ENCODE measurements at places on chromosomes 1 and 21. TPM values are rescaled to one million over a fixed set of nuclear protein-coding genes. Genes with fewer than 3 reads are reported as not detected.

The HFM1 gene
- total RNA-seq = not detected

GRCh38 chr1:3607703-3608065, 3.6 kb downstream of the MEGF6 start:
- no peak overlapping the region for H3K27ac ChIP-seq
- H3K4me1 ChIP-seq = no peaks in the 10 kb centered on the region
- DNase-seq = no peak

DNA sequence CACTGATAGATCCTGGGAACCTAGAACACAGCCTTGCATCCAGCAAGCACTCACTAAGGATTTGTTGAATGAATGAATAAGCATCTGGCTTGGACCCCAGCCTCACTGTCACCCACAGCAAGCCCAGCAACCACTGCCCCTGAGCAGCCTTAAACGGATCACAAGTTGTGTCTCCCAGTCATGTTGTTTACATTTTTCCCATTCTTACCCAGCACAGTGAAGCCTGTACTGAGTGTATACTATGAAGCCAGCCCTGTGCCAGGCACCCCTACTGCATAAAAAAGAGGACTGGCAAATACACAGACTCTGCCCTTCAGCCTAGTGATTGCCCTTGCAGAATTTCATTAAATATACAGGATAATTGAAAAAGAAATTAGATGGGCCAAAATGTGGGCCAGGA, 30.2 kb downstream of the RRAGC start:
- H3K4me3 ChIP-seq = no peak overlapping the region
- H3K36me3 ChIP-seq = no peaks in the 10 kb centered on the region
- peaks cover 25% of the 10 kb centered on the region for H3K27me3 ChIP-seq

DNA sequence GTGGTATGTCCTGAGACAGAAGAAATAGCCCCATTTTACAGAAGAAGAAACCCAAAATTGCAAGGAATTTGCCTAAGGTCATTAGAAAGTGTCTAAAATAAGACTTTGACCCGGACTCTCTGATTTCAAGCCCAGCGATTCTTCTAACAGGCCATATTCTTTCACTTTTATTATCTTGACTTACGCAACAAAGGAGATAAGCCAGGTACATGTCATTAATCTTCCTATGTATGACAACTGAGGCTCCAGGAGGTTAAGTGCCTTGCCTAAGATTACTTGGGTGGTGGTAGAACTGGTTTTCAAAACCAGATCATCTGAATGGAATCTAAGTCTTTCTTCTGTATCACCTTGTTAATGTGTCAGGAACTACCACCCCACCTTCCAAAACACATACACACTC, 124.3 kb downstream of the PBX1 start:
- no peaks in the 10 kb centered on the region for H3K36me3 ChIP-seq
- no peak overlapping the region for H3K27ac ChIP-seq
- no peaks in the 10 kb centered on the region for H3K4me1 ChIP-seq
- no peak overlapping the region for H3K4me3 ChIP-seq
- no peak for DNase-seq

The TMEM269 gene
- total RNA-seq = 0.88 TPM

GRCh38 chr1:21027805-21028204, 148.9 kb downstream of the EIF4G3 start:
- no peaks in the 10 kb centered on the region for H3K27me3 ChIP-seq
- H3K27ac ChIP-seq = no peak overlapping the region
- no peak overlapping the region for H3K4me3 ChIP-seq
- H3K36me3 ChIP-seq = no peaks in the 10 kb centered on the region

- no peak overlapping the region for H3K27ac ChIP-seq
- H3K27me3 ChIP-seq = no peaks in the 10 kb centered on the region
- peaks cover 29% of the 10 kb centered on the region for H3K4me1 ChIP-seq
- no peak overlapping the region for H3K4me3 ChIP-seq
- DNase-seq = no peak
These were observed 10.7 kb downstream of the LRRC47 start for GRCh38 chr1:3785456-3786157.

DNA sequence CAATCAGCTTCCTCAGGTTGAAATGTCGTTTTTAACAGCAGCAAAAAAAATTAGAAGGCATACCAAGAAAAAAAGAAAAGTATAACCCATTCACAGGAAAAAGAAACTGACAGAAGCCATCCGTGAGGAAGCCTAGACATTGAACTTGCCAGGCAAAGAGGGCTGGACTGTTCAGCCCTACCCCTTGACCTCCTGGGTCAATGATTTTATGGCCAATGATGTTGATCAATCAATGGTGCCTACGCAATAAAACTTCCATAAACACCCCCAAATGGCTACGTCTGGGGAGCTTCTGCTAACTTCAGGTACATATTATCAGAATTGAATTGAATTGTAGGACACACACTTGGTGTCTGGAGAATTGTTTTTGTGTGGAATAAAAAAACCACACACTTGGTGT, 4.8 kb upstream of the PSEN2 start:
- no peaks in the 10 kb centered on the region for H3K36me3 ChIP-seq
- no peak for DNase-seq
- no peak overlapping the region for H3K27ac ChIP-seq
- peaks cover 4% of the 10 kb centered on the region for H3K4me1 ChIP-seq
- H3K4me3 ChIP-seq = no peak overlapping the region

DNA sequence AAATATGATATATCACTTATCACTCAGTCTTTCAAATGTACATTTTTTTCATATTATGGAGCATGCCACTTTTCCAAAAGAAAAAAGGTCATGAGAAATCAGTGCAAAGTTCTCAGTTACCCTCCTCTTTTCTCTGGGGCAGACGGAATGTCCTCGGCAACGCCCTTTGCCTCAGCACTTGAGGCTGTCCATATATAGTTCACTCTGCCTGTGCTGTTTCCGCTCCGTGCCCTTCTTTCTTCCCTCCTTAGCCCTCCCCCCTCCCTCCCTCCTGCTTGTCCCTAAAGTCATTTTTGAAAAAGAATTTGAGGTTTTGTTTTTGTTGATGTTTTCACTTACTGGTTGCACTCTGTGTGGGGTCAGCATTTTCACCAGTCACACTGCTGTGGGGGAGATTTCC, 5.4 kb downstream of the BARHL2 start:
- H3K27ac ChIP-seq = no peak overlapping the region
- H3K36me3 ChIP-seq = no peaks in the 10 kb centered on the region
- no peak for DNase-seq
- no peak overlapping the region for H3K4me3 ChIP-seq

- no peaks in the 10 kb centered on the region for H3K36me3 ChIP-seq
- no peak for DNase-seq
- H3K4me1 ChIP-seq = no peaks in the 10 kb centered on the region
- H3K27ac ChIP-seq = no peak overlapping the region
These were observed 331.3 kb upstream of the PROX1 start for GRCh38 chr1:213656503-213656902.

DNA sequence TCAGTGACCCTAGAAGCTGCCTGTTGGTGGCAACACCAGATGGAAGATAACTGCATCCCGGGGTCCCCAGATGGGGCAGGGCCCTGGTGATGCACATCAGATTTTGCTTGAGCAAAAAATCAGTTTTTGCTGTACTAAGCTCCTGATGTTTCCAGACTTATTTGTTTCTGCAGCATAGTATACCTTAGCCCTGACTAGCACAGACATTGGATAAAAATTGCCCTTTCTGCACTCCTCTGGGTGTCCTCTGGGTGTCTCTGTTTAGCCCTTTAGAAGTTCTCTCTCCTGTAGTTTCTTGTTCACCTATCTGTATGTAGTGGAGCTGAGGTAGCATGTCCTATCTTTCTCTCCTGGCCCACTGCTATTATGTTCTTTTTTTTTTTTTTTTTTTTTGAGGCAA, 30.3 kb upstream of the PLA2G2C start:
- H3K4me1 ChIP-seq = no peaks in the 10 kb centered on the region
- DNase-seq = no peak
- H3K36me3 ChIP-seq = no peaks in the 10 kb centered on the region

GRCh38 chr1:21955501-21956281, 18.6 kb upstream of the HSPG2 start:
- peaks cover 19% of the 10 kb centered on the region for H3K27me3 ChIP-seq
- DNase-seq = no peak
- peaks cover 37% of the 10 kb centered on the region for H3K4me1 ChIP-seq
- H3K36me3 ChIP-seq = no peaks in the 10 kb centered on the region

GRCh38 chr1:18989176-18989799, 32.8 kb upstream of the IFFO2 start:
- H3K4me1 ChIP-seq = no peaks in the 10 kb centered on the region
- H3K4me3 ChIP-seq = no peak overlapping the region
- no peak for DNase-seq
- H3K27me3 ChIP-seq = peaks cover 2% of the 10 kb centered on the region
- H3K27ac ChIP-seq = no peak overlapping the region

GRCh38 chr1:60971330-60971729, 111.0 kb upstream of the NFIA start:
- no peaks in the 10 kb centered on the region for H3K36me3 ChIP-seq
- no peak overlapping the region for H3K4me3 ChIP-seq
- H3K4me1 ChIP-seq = no peaks in the 10 kb centered on the region
- no peak for DNase-seq
- H3K27me3 ChIP-seq = no peaks in the 10 kb centered on the region

DNA sequence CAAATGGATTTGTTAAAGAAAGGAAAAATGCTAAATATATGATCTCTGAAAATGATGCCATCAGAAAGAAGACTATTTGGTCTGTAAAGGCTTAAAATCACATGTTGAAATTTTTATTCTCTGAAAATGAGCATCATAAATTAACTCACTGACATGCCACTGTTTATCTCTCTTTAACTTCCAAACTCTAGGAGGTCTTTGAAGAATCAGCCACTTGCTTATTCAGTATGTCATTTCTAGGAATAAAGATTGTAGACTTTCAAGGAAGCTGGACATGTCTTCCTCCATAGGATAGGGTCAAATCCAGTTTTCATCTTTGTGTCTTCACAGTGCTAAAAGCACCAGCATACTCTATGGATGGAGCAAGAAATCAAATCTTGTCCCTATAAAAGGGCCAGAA, 147.6 kb downstream of the FMN2 start:
- H3K36me3 ChIP-seq = no peaks in the 10 kb centered on the region
- no peak overlapping the region for H3K27ac ChIP-seq
- no peak overlapping the region for H3K4me3 ChIP-seq

GRCh38 chr21:42021371-42022090, 11.4 kb upstream of the ZBTB21 start:
- H3K4me1 ChIP-seq = no peaks in the 10 kb centered on the region
- no peak overlapping the region for H3K27ac ChIP-seq
- no peak overlapping the region for H3K4me3 ChIP-seq
- DNase-seq = no peak
- peaks cover 35% of the 10 kb centered on the region for H3K27me3 ChIP-seq
- H3K36me3 ChIP-seq = no peaks in the 10 kb centered on the region

DNA sequence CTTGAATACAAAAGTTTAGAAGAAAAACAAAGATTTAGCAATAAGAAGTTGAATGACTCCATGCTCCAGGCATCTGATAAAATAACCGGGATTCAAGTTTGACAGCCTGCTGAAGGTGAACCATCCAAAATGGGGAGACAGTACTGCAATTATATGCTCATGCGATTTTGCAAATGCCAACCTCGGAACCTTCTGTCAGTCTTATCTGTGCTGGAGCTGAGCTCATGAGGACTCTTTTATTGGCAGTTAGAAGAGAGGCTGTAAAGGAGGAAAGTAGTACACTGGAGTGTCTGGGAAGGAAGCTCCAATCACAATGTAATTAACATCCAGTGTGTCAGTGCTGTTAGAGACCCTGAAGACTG, 170.0 kb downstream of the GALNT2 start:
- H3K27ac ChIP-seq = no peak overlapping the region
- H3K27me3 ChIP-seq = no peaks in the 10 kb centered on the region
- H3K4me3 ChIP-seq = no peak overlapping the region

DNA sequence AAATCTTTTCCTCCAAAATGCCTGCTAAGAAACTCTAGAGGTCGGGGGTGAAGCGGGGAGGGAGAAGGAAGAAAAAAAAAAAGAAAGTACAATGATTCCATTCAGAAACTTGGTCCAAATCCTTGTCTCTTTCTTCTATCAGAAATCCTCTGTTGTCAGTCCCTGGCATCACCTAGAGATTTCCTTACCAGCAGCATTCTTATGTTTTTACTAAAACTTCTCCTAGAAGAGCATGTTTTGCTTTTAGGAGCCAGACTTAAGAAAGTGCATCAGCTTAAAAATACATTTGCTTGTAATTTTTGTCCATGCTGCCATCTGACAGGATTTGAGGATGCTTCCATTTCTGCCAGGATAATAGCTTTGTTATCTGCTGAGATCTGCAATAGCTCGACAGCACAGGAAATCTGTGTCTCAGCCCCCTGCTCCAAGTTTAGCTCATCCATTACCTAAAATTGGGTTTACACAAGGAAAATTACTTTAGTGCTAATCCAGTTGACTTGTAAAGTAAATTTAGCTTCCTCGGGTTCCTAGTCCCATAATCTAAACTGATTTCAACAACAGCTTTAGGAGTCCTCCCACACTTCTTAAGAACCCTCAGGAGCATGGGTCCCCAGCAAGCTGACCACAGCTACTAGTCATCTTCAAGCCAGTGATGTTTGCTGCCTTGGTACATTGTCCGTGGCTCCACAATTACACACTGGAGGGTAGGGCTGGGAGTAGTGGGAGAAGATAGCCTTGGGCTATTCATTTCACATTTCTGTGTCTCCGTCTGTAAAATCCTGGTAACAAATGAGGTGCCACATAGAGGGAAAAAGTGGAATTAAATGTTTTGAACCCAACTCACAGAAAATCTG, 92.3 kb upstream of the UBE2U start:
- H3K4me1 ChIP-seq = no peaks in the 10 kb centered on the region
- H3K27ac ChIP-seq = no peak overlapping the region
- H3K27me3 ChIP-seq = no peaks in the 10 kb centered on the region
- H3K4me3 ChIP-seq = no peak overlapping the region

GRCh38 chr1:229024528-229025130, 246.3 kb upstream of the RAB4A start:
- no peaks in the 10 kb centered on the region for H3K36me3 ChIP-seq
- H3K27ac ChIP-seq = no peak overlapping the region
- H3K4me3 ChIP-seq = no peak overlapping the region
- peaks cover 4% of the 10 kb centered on the region for H3K27me3 ChIP-seq
- H3K4me1 ChIP-seq = peaks cover 24% of the 10 kb centered on the region

The GNAT2 gene
- not detected for total RNA-seq

The FOXD2 gene
- 0.57 TPM for total RNA-seq

The IRF6 gene
- 2.6 TPM for total RNA-seq

DNA sequence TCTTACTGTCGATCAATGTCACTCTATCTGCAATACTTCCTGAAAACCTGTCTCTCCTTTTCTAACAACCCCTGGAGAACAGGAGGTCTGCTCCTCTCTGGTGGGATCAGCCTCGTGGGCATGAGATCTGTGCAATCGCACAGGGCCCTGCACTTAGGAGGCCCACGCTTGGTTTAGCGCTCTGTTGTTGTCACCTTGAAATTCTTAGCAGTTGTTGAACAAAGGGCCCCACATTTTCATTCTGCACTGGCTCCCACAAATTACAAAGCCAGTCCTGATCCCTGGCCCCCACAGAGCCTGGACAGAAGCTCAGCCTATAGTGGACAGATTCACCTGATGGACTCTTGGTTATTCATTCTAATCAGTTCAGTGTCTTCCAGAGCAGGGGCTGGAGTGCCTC, 18.6 kb downstream of the SPOCD1 start:
- H3K27ac ChIP-seq = no peak overlapping the region
- DNase-seq = no peak
- no peak overlapping the region for H3K4me3 ChIP-seq
- H3K4me1 ChIP-seq = no peaks in the 10 kb centered on the region

The BPNT1 gene
- 16.8 TPM for total RNA-seq

The PGLYRP4 gene
- not detected for total RNA-seq

The TSPAN1 gene
- total RNA-seq = not detected

The DSCAM gene
- not detected for total RNA-seq

Data from T-cell (primary cell).